ENCODE measurements at places on chromosomes 5 and 9.

DNA sequence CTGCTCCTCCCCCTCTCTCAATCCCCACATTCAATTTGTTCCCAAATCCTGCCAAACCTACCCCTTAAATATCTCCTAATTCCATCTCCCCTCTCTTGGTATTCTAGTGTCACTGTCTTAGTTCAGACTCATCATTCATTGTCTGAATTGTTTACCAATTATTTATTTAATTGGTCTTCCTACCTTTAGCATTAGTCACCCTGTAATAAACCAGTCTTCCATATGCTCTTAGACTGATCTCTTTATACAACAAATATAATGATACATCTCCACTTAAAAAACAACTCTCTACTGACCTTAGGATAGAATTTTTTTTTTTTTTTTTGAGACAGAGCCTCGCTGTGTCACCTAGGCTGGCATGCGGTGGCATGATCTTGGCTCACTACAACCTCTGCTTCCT lies 51.4 kb downstream of the RFK start:
- no peak for DNase-seq

GRCh38 chr9:81312346-81312745 lies 377.0 kb downstream of the TLE1 start:
- no peak for DNase-seq

- no peak for DNase-seq
These were observed 170.5 kb downstream of the RGS3 start for GRCh38 chr9:113633782-113634595.

- no peak for DNase-seq
These were observed 10.5 kb downstream of the RNF38 start for GRCh38 chr9:36389590-36389989.

GRCh38 chr9:99226054-99226453 lies 4.0 kb downstream of the SEC61B start:
- no peak for DNase-seq

- no peak for DNase-seq
These were observed 80.0 kb upstream of the LRRTM2 start for GRCh38 chr5:138955013-138955660.

DNA sequence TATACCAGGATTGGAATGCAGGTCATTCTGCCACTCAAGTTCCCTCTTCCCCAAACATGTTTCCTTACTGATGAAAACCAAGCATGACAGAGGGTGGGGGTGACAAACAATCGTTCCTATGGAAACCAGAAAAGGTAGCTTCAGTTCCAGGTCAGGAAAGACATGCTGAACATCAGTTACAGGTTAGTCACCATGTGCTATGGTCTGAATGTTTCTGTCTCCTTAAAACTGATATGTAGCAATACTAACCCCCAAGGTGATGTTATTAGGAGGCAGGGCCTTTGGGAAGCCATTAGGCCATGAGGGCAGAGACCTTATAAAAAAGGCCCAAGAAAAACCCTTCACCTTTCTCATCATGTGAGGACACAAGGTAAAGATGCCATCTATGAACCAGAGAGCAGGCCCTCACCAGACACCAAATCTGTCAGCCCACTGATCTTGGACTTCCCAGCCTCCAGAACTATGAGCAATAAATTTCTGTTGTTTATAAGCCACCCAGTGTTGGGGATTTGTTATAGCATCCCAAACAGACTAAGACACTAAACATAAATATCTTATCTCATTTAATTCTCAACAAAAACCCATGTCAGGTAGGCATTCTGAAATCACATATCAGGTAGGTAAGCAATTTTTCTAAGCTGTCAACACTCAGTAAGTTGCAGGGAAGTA lies 15.7 kb upstream of the SH3RF2 start:
- DNase-seq = no peak

GRCh38 chr9:11257992-11258391 lies 645.2 kb upstream of the PTPRD start:
- no peak for DNase-seq

DNA sequence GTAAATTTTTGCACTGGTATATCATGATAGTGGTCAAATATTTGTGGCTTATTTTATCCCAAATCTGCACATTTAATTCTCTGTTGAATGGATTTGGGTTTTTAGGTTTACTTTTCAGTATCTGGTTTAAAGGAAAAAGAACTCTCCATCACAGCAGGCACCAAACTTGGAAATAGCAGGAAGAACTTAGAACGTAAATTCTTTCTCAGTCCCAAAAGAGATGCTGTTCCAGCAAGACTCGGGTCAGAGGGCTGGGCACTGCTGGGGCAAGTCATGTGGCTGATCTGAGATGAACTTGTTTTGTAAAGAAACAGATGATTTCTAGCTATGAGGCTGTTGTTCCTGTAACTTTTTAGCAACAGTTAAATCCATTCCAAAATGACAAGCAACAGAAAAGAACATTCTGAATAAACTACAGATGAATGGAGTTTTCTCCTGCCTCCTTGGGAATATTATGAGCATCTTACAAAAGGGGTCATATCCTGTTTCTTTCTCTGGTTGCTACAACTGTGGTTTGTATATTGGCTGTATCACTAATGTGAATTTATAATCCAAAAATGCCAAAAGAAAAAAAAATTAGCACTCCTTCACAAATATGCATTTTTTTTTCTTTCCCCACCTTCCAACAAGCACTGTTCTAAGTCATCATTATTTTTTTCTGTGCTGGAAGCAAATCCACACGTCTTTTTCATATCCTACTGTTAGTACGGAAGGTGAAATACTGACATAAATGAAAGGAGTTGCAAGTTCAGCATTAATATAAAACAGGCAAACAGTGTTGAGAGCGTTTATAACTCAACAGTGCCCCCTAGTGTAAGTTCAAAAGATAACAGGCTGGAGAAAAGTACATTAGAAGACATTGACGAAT lies 31.1 kb downstream of the OR2K2 start:
- peak; percentile 48 for DNase-seq

DNA sequence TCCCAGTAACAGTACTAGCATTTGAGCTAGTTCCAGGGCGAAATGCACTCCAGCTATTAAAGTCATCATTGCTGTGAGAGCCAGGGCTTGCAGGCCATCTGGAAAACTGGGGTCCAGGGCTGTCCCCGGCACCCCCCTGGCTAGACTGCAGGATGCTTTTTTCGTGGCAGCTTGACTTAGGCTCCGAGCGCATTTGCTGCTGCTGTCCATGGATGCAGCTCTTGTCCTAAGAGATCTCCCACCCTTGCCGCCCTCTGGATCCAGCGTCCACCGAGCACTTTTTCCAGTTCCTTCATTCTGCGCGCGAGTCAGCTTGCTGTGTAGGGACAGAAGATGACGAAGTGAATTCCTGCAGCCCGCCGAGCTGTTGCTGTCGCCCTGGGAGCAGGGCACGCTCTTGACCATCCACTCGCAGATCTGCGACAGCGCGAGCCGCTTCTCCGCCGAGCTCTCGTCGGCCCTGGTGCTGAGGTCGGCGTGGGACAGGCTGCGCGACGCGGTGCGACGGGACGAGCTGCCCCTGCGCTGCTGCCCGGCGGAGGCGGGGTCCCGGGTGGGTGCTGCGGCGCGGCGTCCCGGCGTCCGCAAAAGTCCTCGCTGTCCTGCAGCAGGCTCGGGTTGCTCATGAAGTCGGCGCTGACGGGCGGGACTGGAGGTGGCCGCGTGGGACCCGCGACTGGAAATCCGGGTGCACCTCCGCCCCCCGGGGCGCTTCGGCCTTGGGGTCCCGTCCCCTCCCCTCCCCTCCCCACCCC lies 30.7 kb downstream of the OR2V1 start:
- no peak for DNase-seq

DNA sequence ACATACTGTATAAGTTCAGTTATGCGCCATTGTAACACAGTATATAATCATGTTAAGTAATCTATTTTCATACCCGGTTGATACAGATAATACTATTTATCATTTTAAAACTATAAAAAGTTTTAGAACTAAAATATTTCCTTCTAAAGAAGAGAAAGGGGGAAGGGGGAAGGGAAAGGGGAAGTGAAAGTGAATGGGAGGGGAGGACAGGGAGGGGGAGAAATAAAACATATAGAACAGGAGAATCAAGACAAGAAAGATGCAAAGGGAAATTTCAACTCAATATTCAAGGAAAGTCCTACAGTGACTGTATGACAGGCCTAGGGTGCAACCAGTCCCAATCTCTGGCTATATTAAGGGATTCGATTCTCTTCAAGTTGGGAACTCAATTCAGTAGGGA lies 1278.8 kb downstream of the MAT2B start:
- no peak for DNase-seq

DNA sequence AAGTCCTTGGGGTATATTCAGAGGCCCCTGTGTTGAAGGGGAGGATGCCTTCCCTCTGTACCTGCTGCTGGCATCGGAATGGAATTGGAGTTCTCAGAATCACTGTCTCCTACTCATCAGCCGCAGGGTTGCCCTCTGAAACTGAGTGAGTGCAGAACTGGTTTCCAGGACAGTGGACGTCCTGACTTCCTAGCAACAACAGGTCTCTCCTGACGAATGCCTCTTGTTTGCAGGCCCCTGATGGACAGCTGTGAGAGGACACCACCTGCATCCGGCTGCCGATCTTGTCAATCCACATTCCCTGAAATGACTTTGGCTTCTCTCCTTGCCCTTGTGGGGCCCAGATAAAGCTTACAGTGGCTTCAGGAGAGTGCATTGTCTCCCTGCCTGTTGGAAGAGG lies 274.5 kb downstream of the NSG2 start:
- DNase-seq = no peak

DNA sequence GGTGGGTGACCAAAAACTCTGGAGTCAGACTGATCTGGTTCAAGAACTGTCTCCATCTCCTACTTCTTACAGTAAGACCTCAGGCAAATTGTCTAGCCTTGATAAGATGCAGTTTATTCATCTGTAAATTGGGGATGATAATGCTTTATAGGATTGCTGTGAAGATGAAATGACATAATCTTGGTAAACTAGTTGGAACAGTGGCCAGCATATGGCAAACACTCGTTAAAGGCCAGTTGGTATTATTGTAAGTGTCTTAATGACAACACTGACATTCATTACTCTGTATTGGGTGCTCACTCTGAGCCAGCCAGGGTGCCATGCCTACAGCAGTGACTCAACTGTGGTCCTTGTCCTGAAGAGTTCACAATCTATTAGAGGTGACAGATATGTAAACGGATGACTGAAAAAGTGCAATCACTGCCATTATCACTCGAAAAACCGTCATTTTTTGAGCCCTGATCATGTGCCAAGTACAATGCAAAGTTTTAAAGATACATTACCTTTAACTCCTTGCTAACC lies 84.9 kb upstream of the HSPA9 start:
- DNase-seq = no peak

- DNase-seq = no peak
These were observed at the start of gene PCDHGC4 for GRCh38 chr5:141484641-141485311. TSS of gene PCDHGC4 (plus strand) at chr5:141485030. CDS start at chr5:141485174, 144 bp downstream.

GRCh38 chr9:136857581-136858412 lies 5.7 kb downstream of the MAMDC4 start:
- DNase-seq = no peak

- DNase-seq = no peak
These were observed 651.6 kb upstream of the RORB start for GRCh38 chr9:73845539-73845938.

DNA sequence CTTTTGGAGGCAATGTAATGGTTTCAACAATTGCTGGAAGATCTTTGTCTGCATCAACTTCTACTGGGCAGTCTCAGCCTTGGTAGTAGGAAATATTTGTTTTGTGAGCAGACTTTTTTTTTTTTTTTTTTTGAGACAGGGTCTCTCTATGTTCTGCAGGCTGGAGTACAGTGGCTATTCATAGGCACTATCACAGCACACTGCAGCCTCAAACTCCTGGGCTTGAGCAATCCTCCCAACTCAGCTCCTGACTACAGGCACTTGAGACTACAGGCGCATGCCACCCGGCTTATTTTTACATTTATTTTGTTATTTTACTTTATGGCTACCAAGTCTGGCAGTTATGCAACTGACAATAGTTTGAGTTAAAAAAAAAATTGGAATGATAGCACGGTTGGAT lies 187.3 kb downstream of the SNX18 start:
- no peak for DNase-seq

DNA sequence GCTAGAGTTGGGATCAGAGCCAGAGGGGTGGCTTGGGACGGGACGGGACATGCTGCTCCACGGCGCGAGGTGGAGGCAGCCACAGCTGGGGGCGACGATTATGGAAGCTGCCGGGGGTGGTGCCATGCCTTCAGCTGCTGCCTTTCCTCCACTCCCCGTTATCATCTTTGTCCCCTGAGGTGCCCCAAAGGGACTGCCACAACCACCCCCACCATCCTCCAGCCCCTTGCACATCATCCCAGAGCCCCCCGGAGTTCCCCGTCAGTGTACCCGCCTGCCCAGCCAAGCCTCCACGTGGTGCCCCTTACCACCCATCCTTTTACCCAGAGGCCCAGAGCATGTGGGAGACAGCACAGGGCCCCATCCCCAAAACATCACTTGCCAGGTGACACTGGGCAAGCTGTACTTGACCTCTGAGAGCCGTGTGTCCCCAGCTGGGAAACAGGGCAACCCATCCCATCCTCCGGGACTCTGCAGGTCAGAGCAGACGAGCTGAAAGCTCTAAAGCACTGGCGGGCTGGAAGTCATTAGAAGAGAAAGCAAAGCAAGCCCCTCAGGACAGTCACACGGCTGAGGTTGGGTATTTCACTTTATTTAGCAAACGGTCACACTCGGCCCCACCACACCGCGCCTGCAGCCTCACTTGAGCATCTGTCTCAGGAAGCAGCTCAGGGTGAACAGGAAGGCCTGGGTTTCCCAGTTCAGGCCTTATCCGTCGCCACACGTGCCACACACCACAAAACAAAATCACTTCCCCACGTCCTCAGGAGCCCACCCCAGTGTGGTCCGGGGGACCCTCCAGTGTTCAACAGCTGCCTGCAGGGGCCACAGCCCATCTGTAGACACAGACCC lies 19.5 kb upstream of the MXD3 start:
- no peak for DNase-seq

GRCh38 chr9:70117835-70118319 lies 74.2 kb downstream of the MAMDC2 start:
- peak; percentile 88 for DNase-seq

- no peak for DNase-seq
These were observed 8.3 kb downstream of the GPX3 start for GRCh38 chr5:151028717-151029116.

DNA sequence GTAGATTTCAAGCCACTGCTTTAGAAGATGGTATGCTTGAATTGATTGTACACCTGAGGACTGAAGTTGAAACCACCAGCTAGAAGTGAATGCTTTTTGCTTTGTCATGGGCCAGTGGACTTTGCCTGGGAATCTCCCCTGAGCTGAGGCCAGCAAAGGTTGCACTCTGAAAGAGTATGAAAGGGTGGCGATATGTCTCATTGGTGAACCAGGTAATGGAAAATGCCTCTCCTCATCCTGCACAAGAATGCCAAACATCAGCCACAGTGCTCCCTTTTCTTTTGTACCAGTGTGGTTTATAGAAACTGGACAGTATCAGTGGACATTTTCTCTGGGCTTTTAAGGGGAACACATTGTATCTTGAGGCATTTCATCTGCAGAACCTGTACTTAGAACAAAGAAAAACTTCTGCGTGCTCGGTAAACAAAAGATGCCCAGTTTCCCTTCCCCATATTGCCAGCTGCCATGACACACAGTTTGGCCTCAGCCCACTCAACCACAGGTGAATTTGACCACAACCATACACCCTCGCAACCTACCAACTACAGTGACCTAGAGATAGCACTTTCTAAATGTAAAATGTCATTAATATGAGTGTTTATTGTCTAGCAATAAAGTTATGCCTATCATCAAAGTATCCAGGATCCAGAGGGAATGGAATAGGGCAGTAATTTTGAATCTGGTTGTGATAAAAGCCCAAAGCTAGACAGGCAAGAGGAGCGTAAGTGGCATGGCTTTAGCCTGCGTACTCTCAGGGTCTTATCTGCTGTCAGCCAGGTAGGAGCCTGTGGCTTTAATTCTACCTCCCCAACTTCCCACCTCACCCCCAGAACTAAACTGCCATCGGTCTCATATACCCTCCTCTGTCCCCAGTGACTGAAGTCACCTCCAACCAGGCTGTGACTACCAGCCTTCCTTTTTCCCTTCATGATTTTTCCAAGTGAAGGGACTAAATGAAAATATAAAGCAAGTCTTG lies 79.5 kb upstream of the LHFPL2 start:
- no peak for DNase-seq

Measured in astrocyte (in vitro differentiated cells and primary cell).